ENCODE measurements at places on chromosomes 1 and 21. TPM values are rescaled to one million over a fixed set of nuclear protein-coding genes. Genes with fewer than 3 reads are reported as not detected.

NBPF1 gene
- 20.3 TPM for total RNA-seq

CCT8 gene
- total RNA-seq: 188 TPM

SDHB gene
- total RNA-seq: 101 TPM

THEM5 gene
- not detected for total RNA-seq

ZFP69 gene
- 2.1 TPM for total RNA-seq

KPNA6 gene
- total RNA-seq: 51.1 TPM

PRR9 gene
- total RNA-seq: not detected

C4BPA gene
- total RNA-seq: not detected

QSOX1 gene
- total RNA-seq: 223 TPM

SLAMF1 gene
- total RNA-seq: not detected

OR2T29 gene
- total RNA-seq: not detected

KCNJ6 gene
- total RNA-seq: 0.29 TPM

PCBP3 gene
- total RNA-seq: 1.5 TPM

SFN gene
- total RNA-seq: not detected
